Skin of body (tissue), 3 donors: ENCODE measurements at places on chromosomes 7 and 10. TPM values are rescaled to one million over a fixed set of nuclear protein-coding genes. Genes with fewer than 3 reads are reported as not detected.

Gene TAS2R41
- total RNA-seq, result not detected

Gene FRG2B
- total RNA-seq, result not detected

Gene PDE1C
- 1.2 TPM for total RNA-seq

Gene SLC26A3
- total RNA-seq, result not detected

Gene LOXL4
- total RNA-seq, result 5.0 TPM

Gene MYL7
- total RNA-seq, result 2.0 TPM

Gene CLRN3
- 0.39 TPM for total RNA-seq

Gene SPAM1
- not detected for total RNA-seq

Gene CYP26A1
- total RNA-seq, result not detected

DNA sequence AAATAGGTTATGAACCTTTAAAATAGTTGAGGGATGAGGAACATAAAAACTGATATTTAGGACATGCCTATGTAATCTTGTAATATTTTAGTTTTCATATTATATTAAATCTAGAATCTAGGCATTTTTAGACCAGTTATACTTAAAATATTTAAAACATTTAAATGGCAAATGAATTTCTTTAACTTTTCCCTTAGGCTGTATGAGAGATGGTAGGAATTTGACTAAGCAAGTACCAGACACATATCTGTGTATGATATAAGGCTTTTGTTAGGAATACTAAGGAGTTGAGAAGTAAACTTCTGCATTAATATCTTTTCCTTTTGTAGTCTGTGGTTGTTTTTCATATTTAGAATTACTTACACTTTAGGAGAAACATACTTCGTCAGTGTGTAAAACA, 25.1 kb downstream of the SEPTIN7 start:
- DNase-seq, result no peak

GRCh38 chr10:17665747-17666146, 21.8 kb downstream of the STAM start:
- DNase-seq, result no peak

GRCh38 chr7:85070967-85071628, 115.8 kb downstream of the SEMA3D start:
- no peak for DNase-seq

GRCh38 chr10:89414879-89415821, 782 bp downstream of the IFIT5 start:
- DNase-seq, result peak; percentile 46

- no peak for DNase-seq
These were observed 40.4 kb downstream of the CREB3L2 start for GRCh38 chr7:137961200-137962177.

DNA sequence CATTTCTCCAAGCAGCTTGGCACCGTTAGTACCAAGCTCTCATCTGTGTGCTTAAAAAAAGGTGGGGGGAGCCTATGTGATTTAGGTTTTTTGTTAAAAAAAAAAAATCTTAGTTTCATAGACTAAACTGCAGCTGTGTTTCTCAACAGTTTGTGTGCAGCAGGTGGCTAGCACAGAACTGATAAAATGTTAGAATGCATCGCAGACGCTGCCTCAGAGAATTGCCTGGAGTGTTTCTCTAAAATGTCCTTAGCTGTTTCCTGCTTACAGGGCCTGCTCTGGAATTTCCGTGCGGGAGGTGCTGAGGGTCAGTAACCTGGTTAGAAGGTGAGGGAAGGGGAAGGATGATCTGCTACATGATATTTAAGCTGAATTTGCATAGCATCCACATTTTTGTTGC, 268.9 kb downstream of the PLXDC2 start:
- DNase-seq, result no peak

GRCh38 chr10:78319841-78320240, 286.2 kb downstream of the RPS24 start:
- DNase-seq, result no peak

- no peak for DNase-seq
These were observed 181.2 kb upstream of the KCND2 start for GRCh38 chr7:120091807-120092206.

GRCh38 chr10:88528201-88528600, 54.9 kb downstream of the RNLS start:
- no peak for DNase-seq

DNA sequence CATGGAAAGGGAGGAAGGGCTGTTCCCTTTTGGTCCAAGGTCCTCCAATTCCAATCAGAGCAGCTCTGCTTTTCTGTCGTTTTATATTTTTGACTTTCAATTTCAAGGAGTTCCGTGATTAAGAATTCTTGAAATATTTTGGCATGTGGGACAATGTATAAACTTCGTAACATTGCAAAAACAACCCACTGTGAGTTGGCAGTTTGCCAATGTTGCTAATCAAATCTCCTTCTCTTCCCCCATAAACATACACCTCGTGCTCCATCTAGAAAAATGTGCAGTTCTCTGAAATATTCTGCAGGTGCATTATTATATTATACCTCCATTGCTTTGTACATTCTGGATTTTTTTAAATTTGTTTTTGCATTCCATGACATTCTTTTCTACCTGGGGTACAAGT, 49.8 kb downstream of the POU6F2 start:
- DNase-seq, result no peak

DNA sequence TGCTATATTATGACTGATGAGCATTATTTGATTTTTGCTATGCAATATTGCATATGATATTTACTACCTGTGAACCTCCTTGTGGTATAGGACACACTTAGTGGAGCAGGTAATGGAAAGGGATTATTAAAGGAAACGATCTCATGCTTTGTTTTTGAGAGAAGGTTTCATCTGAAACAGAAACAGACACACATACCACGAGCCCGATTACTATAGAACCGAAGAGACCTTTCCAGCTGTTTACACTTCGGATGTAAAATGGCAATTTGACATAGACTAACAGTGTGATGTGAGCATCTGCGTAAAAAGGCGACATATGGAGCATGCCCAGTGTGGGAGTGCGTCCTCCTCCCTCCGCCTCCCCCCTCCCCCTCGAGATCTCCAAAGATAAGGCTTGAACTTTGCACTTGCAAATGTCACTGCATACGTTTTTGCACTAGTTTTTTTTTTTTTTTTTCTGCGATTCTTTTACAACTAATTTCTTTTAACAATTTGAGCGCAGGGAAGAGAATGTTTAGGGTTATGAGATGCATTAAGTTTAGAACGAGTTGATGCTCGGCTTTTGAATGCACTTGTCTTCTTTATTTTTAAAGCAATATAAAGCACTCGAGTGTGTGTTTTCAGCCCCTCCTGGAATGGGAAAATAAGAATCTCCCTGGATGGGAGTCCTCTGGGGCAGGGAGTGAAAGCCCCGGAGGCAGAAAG, 251.0 kb downstream of the NSUN6 start:
- DNase-seq, result no peak

DNA sequence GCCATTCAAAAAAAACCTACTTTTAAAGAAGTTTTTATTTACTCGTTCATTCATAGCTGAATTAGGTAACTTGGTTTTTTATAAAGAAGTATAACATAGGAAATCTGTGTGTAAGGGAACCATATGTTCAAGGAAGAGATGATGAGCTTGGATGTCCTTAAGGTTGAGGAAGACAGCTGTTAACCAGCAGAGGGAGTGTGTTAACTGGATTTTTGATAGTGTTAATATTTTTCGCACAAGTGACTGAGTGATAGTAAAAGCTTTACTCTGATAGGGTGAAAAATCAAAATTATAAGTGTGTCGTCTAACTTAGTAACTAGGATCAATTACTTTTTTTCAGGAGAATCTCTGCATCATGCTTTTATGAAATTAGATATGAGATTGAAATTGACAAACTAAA, 134.7 kb downstream of the ARL5B start:
- DNase-seq, result peak; percentile 9

GRCh38 chr10:126730856-126731609, 60.5 kb upstream of the C10orf90 start:
- no peak for DNase-seq

DNA sequence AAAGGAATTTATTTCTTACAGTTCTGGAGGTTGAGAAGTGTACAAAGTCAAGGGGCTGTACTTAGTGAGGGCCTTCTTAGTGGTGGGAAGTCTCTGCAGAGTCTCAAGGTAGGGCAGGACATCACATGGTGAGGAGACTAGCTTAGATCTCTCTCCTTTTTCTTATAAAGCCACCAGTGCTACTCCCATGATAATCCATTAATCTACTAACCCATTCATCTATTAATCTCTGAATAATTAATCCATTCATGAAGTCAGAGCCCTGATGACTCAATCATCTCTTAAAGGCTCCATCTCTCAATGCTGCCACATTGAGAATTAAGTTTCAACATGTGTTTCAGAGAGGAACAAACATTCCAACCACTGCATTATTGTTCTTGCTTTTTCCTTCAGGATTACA, 64.4 kb upstream of the CSTF2T start:
- no peak for DNase-seq

GRCh38 chr7:141276031-141276430, 202.2 kb downstream of the TMEM178B start:
- DNase-seq, result no peak

- no peak for DNase-seq
These were observed 115.2 kb upstream of the PITRM1 start for GRCh38 chr10:3287572-3288445.

GRCh38 chr7:114628362-114628761, 213.7 kb downstream of the FOXP2 start:
- no peak for DNase-seq
